HFFc6 (cell line): ENCODE measurements at places on chromosomes 7 and 10. TPM values are rescaled to one million over a fixed set of nuclear protein-coding genes. Genes with fewer than 3 reads are reported as not detected.

HECTD2 gene
- 4.3 to 4.8 TPM (median 4.8 TPM) in 3 replicates for total RNA-seq

GRCh38 chr10:930625-931325, 730 bp downstream of the LARP4B start:
- peak; percentile 25 for DNase-seq

SUN3 gene
- 1.6 TPM in 1 of 3 replicates, not detected in the others for total RNA-seq

DNA sequence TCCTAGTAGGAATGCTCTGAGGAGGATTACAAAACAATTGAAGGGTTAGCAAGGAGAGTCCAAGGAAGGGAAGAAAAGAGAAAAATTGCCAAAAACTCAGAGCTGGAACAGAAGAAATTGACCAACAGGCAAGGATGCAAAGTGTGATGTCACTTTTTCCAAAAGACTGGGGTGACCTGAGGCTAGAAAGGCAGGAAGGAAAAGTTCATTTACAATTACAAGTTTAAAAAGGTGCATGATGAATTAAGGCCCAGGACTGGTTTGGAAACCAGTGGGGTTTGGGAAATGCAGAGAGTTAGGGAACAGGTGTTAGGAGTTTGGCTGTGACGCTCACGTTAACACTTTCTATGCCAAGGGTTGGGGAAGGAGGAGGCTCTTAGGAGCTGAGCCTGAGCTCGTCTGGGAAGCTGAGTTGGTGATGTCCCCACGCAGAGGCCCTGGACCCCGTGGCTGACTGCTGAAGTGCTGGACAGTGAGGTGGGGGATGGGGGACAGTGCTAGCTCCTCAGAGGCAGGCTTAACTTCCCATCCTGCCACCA, 92.6 kb upstream of the PODXL start:
- DNase-seq, result no peak

TASOR2 gene
- 59.9 and 69.3 TPM in 2 replicates for total RNA-seq

RSPH10B gene
- total RNA-seq, result 0.13 TPM in 1 of 3 replicates, not detected in the others

DNA sequence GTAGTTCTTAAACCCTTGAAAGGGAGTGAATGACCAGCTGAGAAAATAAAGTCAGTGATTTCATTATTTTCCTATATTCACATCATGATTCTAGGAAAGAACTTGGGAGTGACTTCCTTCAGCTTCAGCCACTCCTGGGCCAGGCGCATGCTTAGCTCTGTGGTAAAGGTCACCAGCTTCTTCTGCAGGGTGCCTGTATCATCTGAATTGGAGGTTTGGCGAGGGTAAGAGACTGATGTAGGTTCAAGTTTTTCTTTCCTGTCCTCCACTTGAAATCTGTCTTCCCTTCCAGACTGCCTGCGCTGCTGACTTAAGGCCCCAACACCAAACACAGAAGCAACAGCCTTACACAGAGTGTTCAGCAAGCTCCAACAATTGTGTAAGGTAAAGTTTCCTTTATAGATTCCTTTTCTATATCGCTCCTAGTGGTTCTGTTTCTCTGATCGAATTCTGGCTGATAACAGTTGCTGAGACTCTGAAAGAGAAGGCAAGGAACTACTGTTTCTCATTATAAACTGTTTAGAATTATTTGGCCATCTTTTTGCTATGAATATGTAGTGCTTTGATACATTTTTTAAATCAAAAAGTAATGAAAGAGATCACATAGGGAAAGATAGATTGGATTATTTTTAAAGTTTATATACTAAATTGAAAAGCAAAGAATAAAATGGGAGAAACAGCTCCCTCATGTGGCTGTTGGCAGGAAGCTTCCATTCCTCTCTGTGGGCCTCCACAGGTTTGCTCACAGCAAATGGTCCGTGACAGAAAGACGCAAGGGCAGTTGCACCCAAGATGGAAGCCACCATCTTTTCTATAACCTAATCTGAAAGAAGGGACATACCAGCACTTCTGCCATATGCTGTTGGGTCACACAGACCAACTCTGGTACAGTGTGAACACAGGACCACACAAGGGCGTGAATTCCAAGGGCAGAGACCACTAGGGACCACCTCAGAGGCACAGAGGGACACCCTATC, 14.0 kb downstream of the GATAD1 start:
- DNase-seq, result peak; percentile 31

DNA sequence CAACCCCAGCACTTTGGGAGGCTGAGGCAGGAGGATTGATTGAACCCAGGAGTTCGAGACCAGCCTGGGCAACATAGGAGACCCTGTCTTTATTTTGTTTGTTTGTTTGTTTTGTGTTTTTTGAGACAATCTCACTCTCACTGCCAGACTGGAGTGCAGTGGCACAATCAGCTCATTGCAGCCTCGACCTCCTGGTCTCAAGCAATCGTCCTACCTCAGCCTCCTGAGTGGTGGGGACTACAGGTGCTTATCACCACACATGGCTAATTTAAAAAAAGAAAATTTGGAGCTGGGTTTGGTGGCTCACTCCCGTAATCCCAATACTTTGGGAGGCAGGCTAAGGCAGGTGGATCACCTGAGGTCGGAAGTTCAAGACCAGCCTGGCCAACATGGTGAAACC, 30.6 kb upstream of the CCL24 start:
- DNase-seq, result no peak

DNA sequence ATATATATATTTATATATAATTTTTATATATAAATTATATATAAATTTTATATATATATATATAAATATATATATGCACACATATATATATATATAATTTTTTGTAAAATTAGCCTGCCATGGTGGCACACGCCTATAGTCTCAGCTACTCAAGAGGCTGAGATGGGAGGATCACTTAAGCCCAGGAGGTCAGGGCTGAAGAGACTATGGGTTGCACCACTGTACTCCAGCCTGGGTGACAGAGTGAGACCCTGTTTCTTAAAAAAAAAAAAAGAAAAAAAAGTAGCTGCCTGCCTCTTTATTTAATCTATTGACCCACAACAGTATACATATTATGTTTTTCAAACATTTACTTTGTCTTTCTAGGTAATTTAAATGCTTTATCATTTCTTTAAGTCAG, 19.2 kb downstream of the BCAP29 start:
- no peak for DNase-seq

- DNase-seq, result no peak
Observed at GRCh38 chr7:102204212-102204611, 82.5 kb upstream of the SH2B2 start.

- no peak for DNase-seq
Observed at GRCh38 chr10:21135023-21135931, 238.2 kb upstream of the NEBL start.

- DNase-seq, result no peak
Observed at GRCh38 chr7:1586126-1586826, 16.4 kb upstream of the PSMG3 start.

DNA sequence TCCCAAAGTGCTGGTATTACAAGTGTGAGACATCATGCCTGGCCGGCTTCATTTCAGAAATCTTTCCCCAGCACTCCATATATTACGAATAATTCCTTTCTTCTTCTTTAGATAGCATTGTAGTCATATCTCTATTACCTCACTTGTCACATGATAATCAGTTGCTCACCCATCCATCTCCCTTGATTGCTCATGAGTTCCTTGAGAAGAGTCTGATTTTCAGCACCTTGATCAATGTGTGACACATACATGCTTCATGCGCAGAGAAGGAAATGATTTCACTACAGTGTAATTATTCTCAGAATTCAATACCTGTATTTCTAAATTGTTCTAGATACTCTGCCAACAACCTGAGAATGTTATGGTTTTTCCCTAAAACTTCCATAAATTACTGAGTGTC, 26.7 kb upstream of the GGCT start:
- no peak for DNase-seq

GRCh38 chr7:34240417-34240816, 335.1 kb downstream of the BMPER start:
- no peak for DNase-seq

DNA sequence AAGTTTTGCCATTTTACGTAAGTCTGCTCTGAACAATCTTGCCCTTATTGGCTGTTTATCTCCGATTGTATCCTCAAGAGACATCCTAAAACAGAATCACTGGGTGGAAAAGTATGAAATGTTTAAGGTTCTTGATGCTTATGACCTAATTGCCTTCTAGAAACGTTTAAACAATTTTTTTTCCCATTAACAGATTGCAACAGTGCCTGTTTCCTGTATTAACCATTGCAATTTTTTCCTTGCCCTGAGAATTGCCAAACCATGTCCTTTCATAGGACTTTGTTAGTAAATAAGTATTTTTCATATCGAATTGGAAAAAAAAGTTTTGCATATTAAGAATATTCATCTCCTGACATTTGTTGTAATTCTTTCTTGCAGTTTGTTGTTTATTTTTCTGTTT, 639.8 kb downstream of the INHBA start:
- no peak for DNase-seq

PRPS1L1 gene
- not detected in 3 replicates for total RNA-seq

- DNase-seq, result no peak
Observed at GRCh38 chr7:50923476-50923875, 140.8 kb upstream of the GRB10 start.

GRCh38 chr10:116211682-116212081, 61.3 kb downstream of the GFRA1 start:
- peak; percentile 79 for DNase-seq

GRCh38 chr10:16182688-16183087, 254.1 kb upstream of the PTER start:
- no peak for DNase-seq

DNA sequence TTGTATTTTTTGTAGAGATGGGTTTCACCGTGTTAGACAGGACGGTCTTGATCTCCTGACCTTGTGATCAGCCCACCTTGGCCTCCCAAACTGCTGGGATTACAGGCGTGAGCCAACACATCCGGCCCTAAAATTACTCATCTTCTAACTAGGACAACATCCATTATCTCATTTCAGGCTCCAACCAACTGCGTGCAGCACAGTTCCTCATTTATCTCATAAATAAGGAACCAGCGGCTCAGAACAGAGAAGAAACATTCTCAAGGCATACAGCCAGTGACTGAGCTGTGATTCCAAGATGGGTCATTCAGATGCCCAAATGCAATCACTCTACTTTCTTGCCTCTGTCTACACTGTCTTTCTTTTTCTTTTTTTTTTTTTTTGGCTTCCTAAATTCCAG, 356.1 kb downstream of the ELMO1 start:
- no peak for DNase-seq

- DNase-seq, result no peak
Observed at GRCh38 chr10:103855424-103855823, at the start of gene SH3PXD2A. Gene SH3PXD2A, minus strand, starts transcription at chr10:103855576. Its CDS starts 310 bp downstream, at chr10:103855266.

DNA sequence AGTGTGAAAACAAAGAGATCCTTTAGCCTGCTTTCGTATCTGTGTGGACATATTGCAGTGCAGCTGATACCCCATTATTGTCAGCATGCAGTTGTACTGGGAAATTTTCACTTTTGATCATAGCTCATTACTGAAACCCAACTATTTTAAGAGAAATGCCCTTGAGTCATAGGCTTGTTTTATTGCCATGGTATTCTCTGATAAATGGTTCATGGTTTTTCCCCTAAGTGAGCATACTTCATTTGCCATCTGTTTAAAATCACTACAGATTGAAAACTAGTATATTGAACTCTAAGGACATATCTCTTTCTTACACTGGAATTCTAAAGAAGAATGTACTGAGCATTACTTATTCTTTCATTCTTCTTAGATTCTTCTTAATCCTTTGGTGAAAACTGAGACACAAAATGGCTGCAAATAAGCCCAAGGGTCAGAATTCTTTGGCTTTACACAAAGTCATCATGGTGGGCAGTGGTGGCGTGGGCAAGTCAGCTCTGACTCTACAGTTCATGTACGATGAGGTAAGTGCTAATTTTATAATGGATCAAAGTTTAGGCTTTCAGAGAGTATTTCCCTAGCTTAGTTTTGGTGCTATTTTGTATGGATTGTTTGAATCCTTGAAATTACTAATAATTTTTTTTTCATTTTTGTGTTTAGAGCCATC, 63.0 kb downstream of the RALA start:
- DNase-seq, result peak; percentile 65

SNX10 gene
- total RNA-seq, result not detected in 2 replicates

DNA sequence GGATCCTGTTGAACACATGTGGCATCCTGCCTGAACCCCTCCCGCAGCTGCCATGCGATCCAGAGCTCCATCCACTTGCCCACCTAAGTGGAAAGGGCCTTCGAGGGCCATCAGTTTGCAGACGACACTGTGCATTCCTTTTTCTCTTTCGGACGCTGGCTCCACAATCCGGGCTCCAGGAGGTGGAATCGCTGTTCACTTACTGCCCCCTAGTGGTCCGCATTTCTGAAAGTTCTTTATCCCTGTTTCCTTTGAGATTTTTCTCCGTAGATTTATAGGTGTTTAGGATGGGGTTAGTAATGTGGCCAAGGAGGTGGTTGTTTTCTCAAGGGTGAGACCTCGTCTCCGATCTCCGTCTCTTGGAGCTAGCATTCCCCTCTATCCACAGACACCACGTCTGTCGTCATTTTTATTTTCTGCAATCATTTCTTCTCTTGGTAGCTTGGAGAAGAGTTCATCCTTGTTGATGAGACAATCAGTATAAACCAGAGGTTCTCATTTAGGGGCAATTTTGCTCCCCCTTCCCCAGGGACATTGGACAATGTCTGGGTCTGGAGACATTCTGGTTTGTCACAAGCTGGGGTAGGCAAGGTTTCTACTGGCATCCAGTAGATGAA, 204.6 kb downstream of the ARHGAP21 start:
- DNase-seq, result peak; percentile 43

DNA sequence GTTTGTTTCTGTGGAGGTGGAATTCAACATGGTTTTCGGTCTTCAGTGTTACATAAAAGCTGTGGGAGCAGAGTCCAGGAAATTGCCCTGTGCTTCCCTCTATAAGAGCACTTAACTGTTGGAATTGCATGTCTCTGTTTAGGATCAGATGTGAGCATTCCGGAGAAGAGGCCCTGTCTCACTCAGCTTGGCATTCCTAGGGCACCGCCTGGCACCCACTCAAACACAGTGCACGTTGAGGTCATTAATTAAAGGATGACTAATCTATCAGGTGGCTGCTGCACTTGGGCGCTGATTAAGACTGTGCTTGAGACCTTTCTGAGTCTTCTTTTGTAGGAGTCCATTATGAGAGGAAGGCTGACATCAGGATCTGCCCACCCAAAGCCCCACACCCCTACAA, 82.8 kb upstream of the VIPR2 start:
- no peak for DNase-seq

CLDN3 gene
- not detected in 2 replicates for total RNA-seq

- DNase-seq, result peak; percentile 82
Observed at GRCh38 chr7:17680026-17680425, 260.3 kb downstream of the SNX13 start.

MPLKIP gene
- 36.1 to 39.5 TPM (median 37.2 TPM) in 3 replicates for total RNA-seq

- DNase-seq, result no peak
Observed at GRCh38 chr10:97444212-97444611, 1.6 kb downstream of the EXOSC1 start.

KCP gene
- total RNA-seq, result 0.05 TPM in 1 of 3 replicates, not detected in the others

STYXL1 gene
- 29.6 to 33.2 TPM (median 33.0 TPM) in 3 replicates for total RNA-seq

TUBGCP2 gene
- 66.5 to 77.1 TPM (median 72.5 TPM) in 3 replicates for total RNA-seq

DNA sequence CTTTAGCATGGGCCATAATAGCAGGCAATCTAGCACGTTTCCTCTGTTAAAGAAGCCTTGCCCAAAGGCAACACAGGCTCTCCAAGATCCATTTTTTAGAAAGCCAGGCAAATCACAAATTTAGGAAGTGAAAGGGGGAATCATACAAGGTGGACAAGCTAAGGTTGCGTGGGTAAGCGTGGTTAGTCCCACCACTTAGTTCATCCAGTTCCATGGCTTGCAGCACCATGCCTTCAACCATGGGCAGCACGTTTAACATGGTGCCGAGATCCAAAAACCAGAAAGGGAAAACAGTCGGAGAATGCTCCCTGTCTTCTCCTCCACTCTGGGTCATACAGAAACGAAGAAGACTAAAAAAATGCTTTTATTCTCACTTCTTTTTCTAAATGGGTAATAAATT, 234.4 kb upstream of the IMMP2L start:
- DNase-seq, result no peak
